Tibial nerve (tissue), 4 donors: ENCODE measurements at places on chromosomes 16 and 17. TPM values are rescaled to one million over a fixed set of nuclear protein-coding genes. Genes with fewer than 3 reads are reported as not detected.

- H3K4me1 ChIP-seq = peaks cover 5% of the 10 kb centered on the region
- H3K36me3 ChIP-seq = no peaks in the 10 kb centered on the region
- DNase-seq = no peak
- H3K4me3 ChIP-seq = no peak overlapping the region
- no peaks in the 10 kb centered on the region for H3K27me3 ChIP-seq
Observed at GRCh38 chr16:57690782-57691471, 3.7 kb upstream of the DRC7 start.

DNA sequence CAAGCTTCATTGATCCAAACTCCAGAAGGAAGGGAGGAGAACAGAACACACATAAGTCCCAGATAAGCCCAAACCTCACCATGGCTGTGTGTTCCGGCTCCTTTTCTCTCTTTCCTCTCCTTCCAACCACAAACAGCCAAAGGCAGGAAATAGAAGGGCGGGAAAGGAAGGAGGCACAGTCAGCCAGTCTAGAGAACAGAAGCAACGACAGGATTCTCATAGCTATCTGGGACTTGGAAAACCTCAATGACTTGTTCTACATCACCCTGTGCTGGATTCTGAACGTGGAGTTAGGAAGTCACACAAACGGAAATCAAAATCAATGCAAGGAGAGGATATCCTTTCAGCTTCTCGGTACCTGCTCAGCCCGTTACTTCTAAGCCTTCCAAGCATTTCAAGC is 9.0 kb downstream of the CRK start:
- no peak overlapping the region for H3K4me3 ChIP-seq
- H3K27ac ChIP-seq = no peak overlapping the region
- no peaks in the 10 kb centered on the region for H3K4me1 ChIP-seq

- H3K4me3 ChIP-seq = no peak overlapping the region
- no peaks in the 10 kb centered on the region for H3K4me1 ChIP-seq
- peaks cover 40% of the 10 kb centered on the region for H3K27me3 ChIP-seq
- no peak overlapping the region for H3K27ac ChIP-seq
- no peaks in the 10 kb centered on the region for H3K36me3 ChIP-seq
Observed at GRCh38 chr16:89084814-89085612, 8.6 kb upstream of the ACSF3 start.

GRCh38 chr16:2091547-2092255 is 43.9 kb downstream of the TSC2 start:
- H3K4me3 ChIP-seq = peak overlapping the region; percentile 8
- no peaks in the 10 kb centered on the region for H3K27me3 ChIP-seq
- H3K4me1 ChIP-seq = no peaks in the 10 kb centered on the region
- peaks cover 23% of the 10 kb centered on the region for H3K36me3 ChIP-seq
- H3K27ac ChIP-seq = no peak overlapping the region
- no peak for DNase-seq

GRCh38 chr17:41420134-41420533 is 4.3 kb downstream of the KRT37 start:
- no peaks in the 10 kb centered on the region for H3K27me3 ChIP-seq
- H3K36me3 ChIP-seq = no peaks in the 10 kb centered on the region
- H3K4me3 ChIP-seq = no peak overlapping the region
- DNase-seq = no peak
- no peaks in the 10 kb centered on the region for H3K4me1 ChIP-seq

DNA sequence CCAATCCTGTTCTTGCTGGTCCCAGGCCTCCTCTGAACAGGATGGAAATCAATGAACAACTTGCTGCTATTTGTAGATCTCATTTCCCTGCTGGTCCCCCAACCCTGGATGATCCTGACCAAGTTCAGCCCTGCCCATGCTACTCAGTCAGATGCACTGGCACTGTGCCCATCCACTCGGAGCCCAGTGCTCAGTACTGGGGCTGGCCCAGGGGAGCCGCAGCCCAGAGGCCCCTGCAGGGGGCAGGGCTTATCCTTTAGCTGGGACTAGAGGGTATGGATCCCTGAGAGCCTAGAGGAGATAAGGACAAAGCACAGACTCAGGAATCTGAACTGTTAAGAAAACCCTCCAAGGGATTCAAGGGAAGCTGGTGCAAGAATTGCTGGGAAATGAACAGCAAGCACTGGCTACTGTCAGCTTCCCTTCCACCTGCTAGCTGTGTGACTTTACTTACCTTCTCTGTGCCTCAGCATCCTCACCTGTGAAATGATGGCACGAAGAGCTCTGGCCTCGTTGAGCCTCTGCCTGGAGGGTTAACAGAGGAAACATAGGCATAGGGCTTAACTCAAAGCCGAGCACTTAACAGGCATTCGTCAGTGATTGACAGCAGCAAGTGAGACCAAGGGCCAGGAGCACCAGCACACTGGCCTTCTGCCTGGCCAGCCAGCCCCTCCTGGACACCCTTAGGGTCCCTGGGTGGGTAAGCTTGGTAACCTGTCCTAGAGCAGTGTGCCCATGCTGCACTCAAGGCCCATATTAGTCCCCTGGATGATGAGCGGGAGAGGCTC is 29.8 kb upstream of the C1QL1 start:
- no peak overlapping the region for H3K4me3 ChIP-seq
- no peak overlapping the region for H3K27ac ChIP-seq
- H3K36me3 ChIP-seq = no peaks in the 10 kb centered on the region
- H3K4me1 ChIP-seq = no peaks in the 10 kb centered on the region
- no peak for DNase-seq

- H3K27me3 ChIP-seq = no peaks in the 10 kb centered on the region
- H3K4me1 ChIP-seq = no peaks in the 10 kb centered on the region
- no peak overlapping the region for H3K4me3 ChIP-seq
- no peak for DNase-seq
- no peak overlapping the region for H3K27ac ChIP-seq
Observed at GRCh38 chr17:14604591-14605266, 303.8 kb downstream of the HS3ST3B1 start.

GRCh38 chr17:2398655-2399571 is 1.9 kb downstream of the MNT start:
- peak overlapping the region; percentile 96 for H3K27ac ChIP-seq
- H3K4me1 ChIP-seq = peaks cover 72% of the 10 kb centered on the region
- H3K4me3 ChIP-seq = peak overlapping the region; percentile 87
- H3K27me3 ChIP-seq = no peaks in the 10 kb centered on the region

DNA sequence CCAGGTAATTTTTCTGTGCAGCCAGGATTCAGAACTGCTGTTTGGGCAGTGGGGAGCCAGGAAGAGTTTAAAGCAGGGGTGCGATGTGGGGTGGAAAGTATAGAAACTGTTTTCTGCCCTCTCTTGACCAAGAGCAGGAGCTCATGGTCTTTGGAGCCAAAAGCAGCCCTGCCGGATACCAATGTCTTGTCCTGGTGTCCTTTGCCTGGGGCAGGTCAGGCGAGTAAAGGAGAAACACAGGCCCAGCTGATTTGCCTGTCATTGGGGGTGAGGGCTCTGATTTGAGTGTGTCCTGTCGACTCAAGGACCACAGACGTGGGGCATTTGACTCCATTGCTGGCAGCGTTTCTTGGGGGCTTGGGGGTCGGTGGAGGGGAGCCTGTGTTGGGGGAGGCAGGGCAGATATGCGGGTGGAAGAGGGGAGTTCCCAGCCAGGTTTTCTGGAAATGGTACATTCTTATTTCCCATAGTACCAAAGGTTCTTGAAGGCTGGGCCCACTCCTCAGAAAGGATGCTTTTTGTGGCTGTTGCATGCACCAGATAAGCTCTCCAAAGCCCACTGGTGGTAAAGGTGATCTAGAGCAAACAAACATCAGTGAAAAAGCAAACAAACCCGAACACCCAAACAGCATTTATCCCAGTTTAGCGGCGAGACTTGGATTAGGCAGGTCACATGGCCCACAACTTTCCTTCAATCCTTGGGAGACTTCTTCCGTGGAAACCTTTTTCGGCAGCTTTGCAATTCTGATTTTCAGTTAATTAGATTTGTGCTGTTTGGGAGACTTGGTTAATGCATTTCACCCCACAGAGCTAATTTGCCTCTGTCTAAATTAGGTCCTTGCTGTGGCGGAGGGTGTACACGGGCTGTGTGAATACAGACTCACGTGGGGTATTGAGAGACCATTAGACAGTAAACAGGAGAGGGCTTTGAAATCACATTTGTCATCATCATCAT is 59.0 kb downstream of the MSI2 start:
- no peaks in the 10 kb centered on the region for H3K27me3 ChIP-seq
- no peak for DNase-seq
- H3K36me3 ChIP-seq = no peaks in the 10 kb centered on the region
- H3K4me3 ChIP-seq = no peak overlapping the region

CHST4 gene
- total RNA-seq = not detected

IRF8 gene
- total RNA-seq = 22.0 TPM

DNA sequence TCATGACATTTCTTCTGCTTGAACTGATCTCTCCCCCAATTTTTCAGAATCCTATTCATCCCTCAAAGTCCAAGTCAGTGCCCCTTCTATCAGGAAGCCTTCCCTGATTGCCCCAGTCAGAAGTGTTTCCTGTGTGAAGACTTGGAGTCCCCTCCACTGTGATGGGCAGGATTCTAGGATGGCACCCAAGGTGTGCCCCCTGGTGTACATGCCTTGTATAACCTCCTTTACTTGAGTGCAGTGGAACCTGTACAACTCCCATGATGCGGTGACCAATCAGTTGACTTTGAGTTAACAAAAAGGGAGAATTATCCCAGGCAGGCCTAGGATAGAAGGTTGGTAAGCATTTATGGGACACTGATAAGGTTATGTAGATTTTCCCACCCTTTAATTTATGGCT is 23.4 kb downstream of the MYH13 start:
- no peaks in the 10 kb centered on the region for H3K4me1 ChIP-seq
- H3K36me3 ChIP-seq = no peaks in the 10 kb centered on the region
- H3K4me3 ChIP-seq = no peak overlapping the region
- H3K27me3 ChIP-seq = no peaks in the 10 kb centered on the region
- H3K27ac ChIP-seq = no peak overlapping the region

- no peaks in the 10 kb centered on the region for H3K36me3 ChIP-seq
- H3K27me3 ChIP-seq = no peaks in the 10 kb centered on the region
- no peak overlapping the region for H3K27ac ChIP-seq
Observed at GRCh38 chr16:20323591-20324117, 3.7 kb downstream of the GP2 start.

GRCh38 chr16:78552106-78552675 is 452.7 kb downstream of the WWOX start:
- no peaks in the 10 kb centered on the region for H3K4me1 ChIP-seq
- H3K4me3 ChIP-seq = no peak overlapping the region
- H3K27ac ChIP-seq = no peak overlapping the region
- H3K36me3 ChIP-seq = no peaks in the 10 kb centered on the region
- no peaks in the 10 kb centered on the region for H3K27me3 ChIP-seq
- no peak for DNase-seq

FBXW10 gene
- not detected for total RNA-seq

DNA sequence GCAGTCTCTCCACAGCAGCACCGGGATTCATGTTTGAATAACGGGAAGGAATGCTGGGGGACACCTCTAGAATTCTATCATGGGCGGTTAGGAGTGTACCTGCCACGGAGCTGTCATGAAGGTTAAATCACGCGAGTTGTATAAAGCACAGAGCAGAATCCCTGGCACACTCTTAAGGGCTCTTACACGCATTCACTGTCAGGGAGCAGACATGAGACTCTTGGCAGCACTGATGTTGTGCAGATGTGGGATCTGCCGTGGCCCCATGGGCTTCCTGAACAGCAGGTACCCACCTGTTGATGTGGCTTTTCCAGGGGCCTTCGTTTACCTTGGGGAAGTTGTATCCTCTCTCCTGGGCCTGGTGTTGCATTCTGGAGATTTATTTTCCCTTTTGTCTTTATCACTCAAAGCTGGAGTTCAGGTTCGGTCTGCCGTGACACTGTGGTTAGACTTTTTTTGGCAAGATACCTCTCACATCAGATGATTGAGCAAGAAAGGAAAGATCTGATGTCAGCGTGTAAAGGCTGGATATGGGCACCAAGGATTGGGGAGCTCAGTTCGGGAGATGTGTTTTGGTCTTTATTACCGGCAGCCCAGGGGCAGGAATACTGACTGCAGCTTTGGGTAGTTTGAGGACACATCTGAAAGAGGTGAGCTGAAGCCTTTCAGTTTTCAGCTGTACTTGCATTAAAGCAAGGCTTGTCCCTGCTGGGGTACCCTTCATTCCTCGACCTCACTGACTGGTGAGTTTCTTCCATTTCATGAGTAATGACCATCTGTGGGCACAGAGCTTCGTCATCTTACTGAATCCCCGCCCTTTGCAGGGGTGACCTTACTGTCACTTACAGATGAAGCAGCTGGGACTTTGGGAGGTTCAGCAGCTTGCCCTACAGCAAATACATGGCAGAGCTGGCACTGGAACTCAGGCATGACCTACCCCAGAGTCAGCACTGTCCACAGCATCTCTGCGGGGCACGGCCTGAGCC is 19.3 kb downstream of the KNOP1 start:
- peak overlapping the region; percentile 31 for H3K27ac ChIP-seq
- no peak overlapping the region for H3K4me3 ChIP-seq
- peak; percentile 31 for DNase-seq
- peaks cover 55% of the 10 kb centered on the region for H3K4me1 ChIP-seq
